ENCODE measurements at places on chromosomes 11 and 22.
A peak's percentile ranks its signal among the peaks of the same experiment; 100 is the strongest.

DNA sequence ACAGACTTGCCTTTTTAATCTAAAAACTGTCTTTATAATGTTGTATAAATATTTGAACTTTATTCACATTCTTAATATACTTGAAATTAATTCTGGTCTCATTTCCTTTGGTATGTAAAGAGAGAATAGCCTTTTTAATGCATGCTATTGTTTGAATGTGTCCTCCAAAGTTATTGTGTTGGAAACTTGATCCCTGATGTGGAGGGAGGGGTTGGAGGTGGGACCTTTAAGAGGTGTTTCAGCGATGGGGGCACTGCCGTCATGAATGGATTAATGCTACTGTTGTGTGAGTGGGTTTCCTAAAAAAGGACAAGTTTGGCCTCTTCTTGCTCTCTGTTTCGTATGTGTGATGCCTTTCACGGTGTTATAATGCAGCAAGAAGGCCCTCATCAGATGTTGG is 131.7 kb downstream of the DDX10 start:
- no peak for DNase-seq

- DNase-seq, result no peak
These were observed 33.7 kb downstream of the CTTN start for GRCh38 chr11:70432065-70432464.

DNA sequence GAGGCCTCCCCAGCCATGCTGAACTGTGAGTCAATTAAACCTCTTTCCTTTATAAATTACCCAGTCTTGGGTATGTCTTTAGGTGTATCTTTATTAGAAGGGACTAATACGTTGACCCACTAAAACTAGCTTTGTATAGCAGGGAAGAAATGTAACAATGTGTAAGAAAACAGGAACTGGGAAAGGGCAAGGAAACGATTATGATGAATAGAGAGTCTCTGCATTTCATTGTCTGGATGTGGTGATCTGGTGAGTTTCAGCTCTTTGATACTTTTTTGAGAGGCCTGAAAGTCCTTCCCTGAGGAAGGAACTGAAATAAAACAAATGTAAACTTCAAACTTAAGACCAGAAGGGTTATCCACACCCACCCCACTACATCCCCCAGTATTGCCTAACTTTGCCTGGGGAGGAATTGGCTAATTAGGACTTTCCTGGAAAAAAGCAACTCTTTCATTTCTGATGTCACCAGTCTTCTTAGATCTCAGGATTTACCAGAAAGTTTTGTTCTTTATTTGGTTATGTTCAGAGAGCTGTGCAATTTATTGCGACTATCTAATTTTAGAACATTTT is 119.0 kb downstream of the LDLRAD3 start:
- DNase-seq, result no peak

DNA sequence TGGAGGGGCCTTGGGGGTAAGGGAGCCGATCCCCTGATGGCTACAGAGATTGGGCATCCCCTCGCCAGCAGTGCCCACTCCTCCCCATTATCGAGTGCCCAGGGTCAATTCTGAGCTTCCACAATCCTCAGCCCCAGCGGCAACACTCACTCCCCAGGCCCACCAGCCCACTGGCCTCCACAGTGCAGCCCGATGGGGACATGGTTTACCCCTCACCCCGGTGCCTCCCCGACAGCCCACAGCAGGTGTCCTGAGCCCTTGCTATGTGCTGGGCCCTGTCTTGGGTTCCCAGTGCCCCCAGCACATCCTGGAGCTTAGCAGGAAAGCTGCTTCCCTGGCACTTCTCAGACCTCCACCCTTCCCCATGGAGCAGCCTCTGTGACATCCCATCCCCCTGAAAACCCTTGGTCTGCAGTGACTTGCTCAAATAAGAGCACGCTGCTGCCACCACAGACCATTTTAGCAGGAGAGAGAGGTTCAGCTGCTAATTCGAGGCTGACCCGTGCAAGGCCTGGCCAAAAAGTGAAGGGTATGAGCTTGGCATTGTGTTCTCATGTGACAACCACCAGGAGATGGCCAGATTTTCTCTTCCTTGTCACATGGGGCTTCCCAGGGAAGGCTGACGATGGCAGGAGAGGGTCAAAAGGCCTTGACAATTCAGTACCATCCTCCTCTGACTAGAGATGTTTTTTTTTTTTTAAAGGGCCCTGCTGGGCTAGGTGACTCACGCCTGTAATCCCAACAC is 23.6 kb downstream of the KCNJ4 start:
- DNase-seq, result no peak

DNA sequence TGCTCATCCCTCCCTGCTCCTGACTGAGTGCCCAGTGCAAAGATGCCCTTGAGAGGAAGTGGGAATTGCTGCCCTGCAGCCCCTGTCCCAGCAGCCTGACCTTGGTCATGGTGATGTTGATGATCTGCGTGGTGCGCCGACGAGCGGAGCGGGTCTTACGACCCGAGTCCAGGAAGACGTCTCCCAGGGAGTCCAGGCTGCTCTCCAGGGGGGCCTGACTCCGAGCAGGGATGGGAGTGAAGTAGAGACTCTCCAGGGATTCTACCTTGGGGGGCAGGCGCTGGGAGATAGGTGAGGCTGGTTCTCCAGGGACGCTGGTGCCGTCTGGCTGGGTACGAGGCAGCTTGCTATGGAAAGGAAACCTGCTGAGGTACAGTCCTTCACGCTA is 8.4 kb downstream of the IL18BP start:
- no peak for DNase-seq

GRCh38 chr11:9851366-9851765 is 187.5 kb downstream of the SWAP70 start:
- no peak for DNase-seq

- DNase-seq, result no peak
These were observed 388 bp downstream of the TMEM121B start for GRCh38 chr22:17120711-17121232.

DNA sequence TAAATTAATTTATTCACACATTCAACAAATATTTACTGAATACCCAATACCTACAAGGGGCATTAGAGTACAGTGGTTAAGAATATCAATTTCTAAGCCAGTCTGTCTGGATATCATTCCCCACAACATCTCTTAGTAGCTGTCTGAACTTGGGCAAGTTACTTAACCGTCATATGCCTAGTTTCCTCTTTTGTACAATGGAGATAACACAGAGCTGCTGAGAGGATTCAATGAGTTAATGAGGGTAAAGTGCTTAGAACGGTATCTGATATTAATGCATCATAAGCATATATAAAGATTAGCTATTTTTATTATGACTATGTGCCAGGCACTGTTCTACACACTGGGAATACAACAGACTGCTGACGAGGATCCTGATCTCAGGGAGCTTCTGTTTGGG is 116.4 kb downstream of the APOL5 start:
- no peak for DNase-seq

- DNase-seq, result no peak
These were observed 368.7 kb downstream of the METTL15 start for GRCh38 chr11:28476864-28477263.

- no peak for DNase-seq
These were observed 193.9 kb downstream of the KIF18A start for GRCh38 chr11:27914080-27914479.

DNA sequence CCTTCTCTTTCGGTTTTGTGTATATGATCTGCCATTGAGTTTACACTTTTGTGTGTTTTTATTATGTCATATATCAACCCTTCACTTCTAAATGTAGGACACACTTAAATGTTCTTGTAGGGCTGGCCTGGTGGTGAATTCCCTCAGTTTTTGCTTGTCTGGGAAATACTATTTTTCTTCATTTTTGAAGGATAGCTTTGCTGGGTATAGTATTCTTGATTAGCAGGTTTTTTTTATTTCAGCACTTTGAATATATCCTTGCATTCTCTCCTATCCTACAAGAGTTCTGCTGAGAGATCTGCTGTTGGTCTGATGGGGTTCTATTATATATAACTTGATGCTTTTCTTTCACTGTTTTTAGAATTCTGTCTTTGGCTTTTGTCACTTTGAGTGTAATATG is 79.1 kb downstream of the TECTA start:
- DNase-seq, result no peak

DNA sequence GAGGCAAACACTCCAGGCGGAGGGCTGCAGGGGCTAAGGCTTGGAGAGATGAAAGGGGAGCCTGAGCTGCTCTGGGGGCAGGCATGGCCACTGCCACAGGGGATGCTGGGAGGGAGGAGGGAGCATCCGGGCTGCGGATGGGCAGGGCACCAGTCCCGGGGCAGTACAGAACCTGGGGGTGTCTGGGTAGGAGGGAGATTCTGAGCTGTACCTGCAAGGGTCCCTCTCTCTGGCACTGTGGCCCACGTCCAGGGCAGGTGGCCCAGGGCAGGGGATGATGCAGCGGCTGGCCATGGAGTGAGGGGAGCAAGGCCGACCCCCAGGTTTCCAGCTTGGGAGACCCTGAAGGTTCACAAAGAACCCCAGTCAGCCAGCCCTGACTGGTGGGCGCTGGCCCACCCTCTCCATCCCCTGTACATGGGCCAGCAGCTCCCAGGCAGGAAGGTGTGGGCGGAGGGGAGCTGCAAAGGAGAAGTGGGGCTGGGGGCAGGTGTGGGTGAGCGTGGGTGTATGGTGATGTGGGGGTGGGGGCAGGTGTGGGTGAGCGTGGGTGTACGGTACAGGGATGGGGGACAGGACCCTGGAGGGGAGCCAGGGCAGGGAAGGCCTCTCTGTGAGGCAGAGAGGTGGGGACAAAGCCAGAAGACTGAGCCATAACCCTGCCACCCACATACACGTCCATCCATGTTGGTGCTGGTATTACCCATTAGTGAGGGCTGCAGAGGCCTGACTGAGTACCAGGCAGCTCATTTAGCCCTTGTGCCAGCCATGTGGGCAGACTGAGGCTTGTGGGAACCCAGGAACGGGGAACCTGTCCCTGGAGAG is 2.2 kb upstream of the TNFRSF13C start:
- DNase-seq, result no peak

GRCh38 chr11:27470826-27471588 is 1.6 kb downstream of the LGR4 start:
- no peak for DNase-seq

- DNase-seq, result no peak
These were observed 9.5 kb upstream of the ELF5 start for GRCh38 chr11:34523053-34523452.

DNA sequence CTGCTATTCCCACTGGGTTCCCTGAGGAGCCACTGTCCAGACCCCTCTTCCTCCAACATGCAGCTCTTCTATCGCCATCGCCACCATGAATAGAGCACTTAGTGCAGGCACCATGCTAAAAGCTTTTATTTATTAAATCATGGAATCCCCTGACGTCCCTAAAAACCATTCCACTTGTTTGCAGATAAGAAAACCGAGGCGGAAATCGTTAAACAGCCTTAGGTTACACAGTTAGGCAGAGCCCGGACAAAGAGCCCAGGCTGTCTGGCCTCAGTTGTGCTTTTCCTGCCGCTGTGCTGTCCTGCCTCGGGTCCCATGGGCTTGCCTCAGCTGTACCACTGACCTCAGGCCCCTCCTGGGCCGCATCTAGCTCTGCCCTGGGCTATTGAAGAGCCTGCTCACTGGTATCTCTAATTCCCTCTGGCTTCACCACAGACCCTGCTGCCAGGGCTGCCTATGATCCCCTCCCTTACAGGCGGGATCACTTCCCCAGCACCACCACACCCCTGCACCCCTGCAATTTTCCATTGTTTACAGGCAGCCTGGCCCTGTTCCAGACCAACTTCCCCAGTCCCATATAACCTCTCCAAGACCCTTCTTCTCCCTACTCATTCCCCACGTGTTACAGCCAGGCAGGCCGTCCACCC is 13.0 kb upstream of the TUB start:
- no peak for DNase-seq

- DNase-seq, result no peak
These were observed 78.6 kb upstream of the B3GNT6 start for GRCh38 chr11:76955459-76956114.

DNA sequence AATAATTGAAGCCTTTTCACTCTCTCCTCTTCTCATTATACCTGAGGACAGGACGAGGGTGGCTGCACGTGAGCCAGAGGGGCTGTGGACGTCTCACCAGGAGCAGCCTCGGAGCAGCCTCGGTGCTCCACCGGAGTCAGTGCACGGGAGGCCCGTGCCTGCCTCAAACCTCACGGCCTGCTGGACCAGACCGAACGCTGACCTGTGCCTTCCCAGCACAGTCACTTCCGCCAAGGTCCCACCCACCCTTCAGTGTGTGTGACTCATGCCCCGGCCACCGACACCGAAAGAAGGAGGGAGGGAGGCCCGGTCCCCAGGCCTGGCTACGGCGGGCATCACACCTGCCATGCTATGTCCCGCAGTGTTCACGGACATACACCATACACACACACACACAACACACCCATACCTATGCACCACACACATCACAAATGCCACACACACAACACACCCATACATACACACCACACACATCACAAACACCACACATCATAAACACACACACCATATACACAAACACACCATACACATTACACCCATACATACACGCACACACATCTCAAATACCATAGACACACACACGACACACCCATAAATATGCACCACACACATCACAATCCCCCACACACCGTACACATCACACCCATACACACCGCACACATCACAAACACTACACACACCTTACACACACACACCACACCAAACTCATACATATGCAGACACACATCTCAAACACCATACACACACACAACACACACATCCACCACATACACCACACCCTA is 1506.5 kb downstream of the TBC1D22A start:
- DNase-seq, result no peak

DNA sequence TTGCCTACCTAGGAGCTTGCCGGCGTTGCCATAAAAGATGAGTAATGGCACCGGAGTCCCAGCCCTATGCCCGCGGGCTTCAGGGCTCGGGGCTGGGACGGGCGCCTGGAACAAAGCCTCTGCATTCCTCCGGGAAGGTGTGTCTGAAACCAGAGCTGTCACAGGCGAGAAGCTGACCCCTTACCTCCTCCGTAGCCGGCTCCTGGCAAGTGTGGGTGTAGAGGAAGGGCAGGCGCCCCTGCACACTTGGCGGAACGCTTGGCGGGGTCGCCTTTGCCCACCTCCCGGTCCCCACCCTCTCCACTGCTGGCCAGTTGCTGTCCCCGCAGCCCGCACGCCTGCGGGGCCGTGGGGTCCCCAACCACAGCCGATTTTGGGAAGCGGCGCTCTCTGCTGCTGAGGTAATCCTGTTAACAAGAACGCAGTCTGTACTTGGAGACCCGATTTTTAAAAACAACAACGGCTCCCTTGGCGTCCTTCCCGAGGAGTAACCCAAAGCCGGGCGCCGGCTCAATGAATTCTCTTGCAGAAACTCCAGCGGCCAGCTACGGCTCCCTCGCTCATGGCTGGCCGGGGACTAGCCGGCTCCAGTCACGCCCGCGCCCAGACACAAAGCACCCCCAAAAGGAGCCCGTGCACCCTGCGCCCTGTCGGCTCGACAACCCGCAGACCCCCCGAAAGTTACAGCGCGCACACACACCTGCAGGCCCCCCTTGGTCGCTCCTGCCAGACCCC is 89.2 kb downstream of the PLEKHA7 start:
- DNase-seq, result peak; percentile 23
